ENCODE measurements at places on chromosomes 7 and 10. TPM values are rescaled to one million over a fixed set of nuclear protein-coding genes. Genes with fewer than 3 reads are reported as not detected.

DNA sequence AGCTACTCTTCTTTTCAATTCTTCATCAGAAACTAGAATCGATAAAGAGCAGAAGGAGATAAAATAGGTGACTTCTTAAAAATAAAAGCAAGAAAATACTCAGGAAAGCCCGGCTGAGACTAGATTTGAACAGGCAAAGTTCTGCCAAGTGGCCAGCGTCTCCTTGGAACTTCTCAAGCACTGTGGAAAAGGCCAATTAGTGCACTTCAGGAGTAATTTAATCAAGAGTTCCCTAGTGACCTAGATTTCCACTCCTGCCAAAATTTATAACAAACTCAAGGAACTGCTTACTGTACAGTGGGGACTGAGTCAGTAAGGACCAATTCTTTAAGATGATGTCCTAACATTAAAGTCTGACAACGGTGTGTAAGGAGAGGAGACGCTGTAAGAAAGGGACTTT, 57.3 kb downstream of the CHCHD3 start:
- no peak overlapping the region for H3K27ac ChIP-seq
- H3K27me3 ChIP-seq, result no peaks in the 10 kb centered on the region

DNA sequence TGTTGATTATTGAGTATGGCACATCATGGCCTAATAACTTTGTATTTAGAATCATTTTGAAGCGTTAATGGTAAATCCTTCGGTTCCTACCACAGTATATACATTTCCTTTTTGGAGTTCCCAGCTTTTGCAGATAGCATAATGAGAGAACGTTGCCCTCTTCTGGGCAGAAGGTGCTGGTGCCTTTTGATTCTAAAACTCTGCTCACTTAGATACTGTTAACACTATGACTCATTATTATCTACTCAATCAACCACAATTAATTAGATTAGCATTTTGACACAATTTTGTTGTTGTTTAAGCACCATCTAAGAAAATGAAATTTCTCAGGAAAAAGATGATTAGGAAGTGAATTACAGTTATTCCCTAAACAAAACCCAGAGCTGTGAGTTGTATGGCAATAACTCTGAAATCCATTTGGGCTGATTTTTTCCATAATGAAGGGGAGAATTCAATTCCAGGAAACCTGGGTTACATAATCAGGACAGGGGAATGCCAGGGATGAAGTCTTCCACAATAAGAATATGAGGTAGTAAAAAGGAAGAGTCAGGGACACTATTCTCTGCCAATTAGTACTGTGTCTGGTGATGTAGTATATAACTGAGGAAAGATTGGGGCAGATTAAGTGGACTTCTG, 11.5 kb upstream of the DLD start:
- no peak overlapping the region for H3K4me3 ChIP-seq
- no peak overlapping the region for H3K27ac ChIP-seq
- no peaks in the 10 kb centered on the region for H3K36me3 ChIP-seq

GRCh38 chr7:50564171-50564570, 1.0 kb downstream of the DDC start:
- H3K36me3 ChIP-seq, result no peaks in the 10 kb centered on the region
- H3K4me1 ChIP-seq, result no peaks in the 10 kb centered on the region
- H3K27me3 ChIP-seq, result peaks cover 12% of the 10 kb centered on the region
- no peak overlapping the region for H3K4me3 ChIP-seq

GRCh38 chr10:68537796-68538195, 10.5 kb upstream of the SLC25A16 start:
- DNase-seq, result no peak
- no peaks in the 10 kb centered on the region for H3K27me3 ChIP-seq
- H3K27ac ChIP-seq, result no peak overlapping the region
- no peaks in the 10 kb centered on the region for H3K36me3 ChIP-seq
- H3K4me1 ChIP-seq, result no peaks in the 10 kb centered on the region
- no peak overlapping the region for H3K4me3 ChIP-seq

GRCh38 chr10:30438021-30438850, 4.3 kb downstream of the MAP3K8 start:
- H3K4me1 ChIP-seq, result peaks cover 21% of the 10 kb centered on the region
- peak overlapping the region; percentile 72 for H3K27ac ChIP-seq
- no peaks in the 10 kb centered on the region for H3K27me3 ChIP-seq
- H3K4me3 ChIP-seq, result peak overlapping the region; percentile 70

- no peak overlapping the region for H3K27ac ChIP-seq
- DNase-seq, result no peak
- no peak overlapping the region for H3K4me3 ChIP-seq
- no peaks in the 10 kb centered on the region for H3K4me1 ChIP-seq
- H3K27me3 ChIP-seq, result peaks cover 3% of the 10 kb centered on the region
These were observed 65.1 kb upstream of the PHF14 start for GRCh38 chr7:10908600-10908999.

GRCh38 chr7:39624442-39624807, 1.1 kb downstream of the RALA start:
- H3K27ac ChIP-seq, result peak overlapping the region; percentile 99
- H3K4me1 ChIP-seq, result peaks cover 63% of the 10 kb centered on the region
- peak overlapping the region; percentile 97 for H3K4me3 ChIP-seq
- H3K27me3 ChIP-seq, result no peaks in the 10 kb centered on the region

DNA sequence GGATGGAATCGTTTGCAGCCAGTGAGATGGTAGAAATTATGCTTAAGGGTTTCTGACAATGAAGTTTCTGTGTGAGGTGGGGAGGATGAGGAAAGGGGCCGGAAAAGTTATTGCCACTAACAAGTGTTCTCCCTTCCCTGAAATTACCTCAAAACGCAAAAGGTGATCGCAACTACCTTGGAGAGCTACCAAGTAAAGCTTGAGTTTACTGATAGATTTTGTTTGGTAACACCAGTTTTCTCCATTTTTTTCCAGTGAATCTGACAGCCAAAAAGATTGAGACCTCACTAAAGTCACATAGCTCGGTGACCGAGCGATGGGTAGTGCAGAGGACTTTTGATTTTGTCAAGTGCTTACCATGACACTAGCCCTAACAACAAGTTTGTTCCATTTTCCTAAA, 1.6 kb downstream of the SUV39H2 start:
- no peaks in the 10 kb centered on the region for H3K36me3 ChIP-seq
- peaks cover 37% of the 10 kb centered on the region for H3K4me1 ChIP-seq
- H3K27me3 ChIP-seq, result no peaks in the 10 kb centered on the region
- no peak for DNase-seq
- H3K4me3 ChIP-seq, result peak overlapping the region; percentile 88
- H3K27ac ChIP-seq, result peak overlapping the region; percentile 92

- peak; percentile 92 for DNase-seq
- H3K36me3 ChIP-seq, result no peaks in the 10 kb centered on the region
- no peaks in the 10 kb centered on the region for H3K27me3 ChIP-seq
- H3K4me3 ChIP-seq, result peak overlapping the region; percentile 93
- H3K4me1 ChIP-seq, result peaks cover 66% of the 10 kb centered on the region
- H3K27ac ChIP-seq, result peak overlapping the region; percentile 99
These were observed 53.1 kb upstream of the KDM7A start for GRCh38 chr7:140229591-140230515.

DNA sequence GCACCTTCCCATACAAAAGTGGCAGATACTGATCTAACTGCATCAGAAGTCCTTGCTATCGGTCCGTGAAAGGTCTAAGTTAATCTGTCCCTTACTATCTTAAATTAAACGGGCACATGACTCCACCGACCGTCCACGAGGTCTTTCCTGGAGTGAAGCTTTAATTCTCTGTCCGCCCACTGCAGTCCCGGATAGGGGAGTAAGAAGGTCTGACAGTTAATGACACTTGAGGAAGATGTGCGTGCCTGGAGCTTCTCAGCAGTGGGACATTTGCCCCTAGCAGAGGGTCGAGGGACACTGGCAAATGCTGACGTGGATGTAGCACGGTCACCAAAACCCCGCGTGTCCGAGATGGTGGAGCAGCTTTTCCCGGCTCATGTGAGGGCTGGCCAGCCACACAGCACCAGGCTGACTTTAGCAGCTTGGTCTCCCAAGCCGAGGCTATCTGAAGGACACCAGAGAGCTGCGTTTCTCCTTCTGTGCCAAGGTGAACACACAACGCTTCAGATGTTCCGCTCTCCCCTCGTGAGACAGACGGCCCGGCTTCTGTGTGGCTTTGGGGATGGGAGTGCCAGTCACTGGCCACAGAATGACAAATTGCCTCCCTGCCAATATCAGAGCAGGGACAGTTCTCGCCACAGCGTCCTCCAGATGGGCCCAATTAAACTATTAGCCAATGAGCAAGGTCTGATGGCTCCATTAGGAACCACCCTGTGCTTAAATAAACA, 86.6 kb downstream of the ADARB2 start:
- H3K36me3 ChIP-seq, result no peaks in the 10 kb centered on the region
- no peak overlapping the region for H3K27ac ChIP-seq
- H3K4me3 ChIP-seq, result no peak overlapping the region
- H3K27me3 ChIP-seq, result peaks cover 1% of the 10 kb centered on the region
- DNase-seq, result no peak

- H3K27ac ChIP-seq, result no peak overlapping the region
- no peak for DNase-seq
- H3K4me3 ChIP-seq, result peak overlapping the region; percentile 55
- peaks cover 18% of the 10 kb centered on the region for H3K4me1 ChIP-seq
- H3K27me3 ChIP-seq, result no peaks in the 10 kb centered on the region
These were observed 50.2 kb downstream of the TFAM start for GRCh38 chr10:58435297-58435985.

DNA sequence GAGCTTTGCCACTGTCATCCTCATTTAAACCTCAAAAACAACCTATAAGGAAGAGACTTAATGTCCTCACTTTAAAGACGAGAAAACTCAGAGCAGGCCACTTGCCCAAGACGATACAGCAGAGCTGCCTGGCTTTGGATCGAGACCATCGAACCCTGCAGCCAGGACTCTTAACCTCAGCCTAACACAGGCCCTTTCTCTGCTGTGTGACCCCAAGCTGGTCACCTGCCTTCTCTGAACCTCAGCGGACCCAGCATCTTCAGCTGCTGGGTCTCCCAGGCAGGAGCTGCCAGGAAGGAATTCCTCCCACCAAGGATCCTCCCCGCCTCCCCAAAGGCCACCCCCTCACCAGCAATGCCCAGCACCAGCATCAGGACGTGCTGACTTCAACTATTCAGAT, 32.7 kb downstream of the TNRC18 start:
- peak overlapping the region; percentile 15 for H3K27ac ChIP-seq
- peaks cover 43% of the 10 kb centered on the region for H3K4me1 ChIP-seq
- no peak overlapping the region for H3K4me3 ChIP-seq
- no peaks in the 10 kb centered on the region for H3K27me3 ChIP-seq
- DNase-seq, result no peak

DNA sequence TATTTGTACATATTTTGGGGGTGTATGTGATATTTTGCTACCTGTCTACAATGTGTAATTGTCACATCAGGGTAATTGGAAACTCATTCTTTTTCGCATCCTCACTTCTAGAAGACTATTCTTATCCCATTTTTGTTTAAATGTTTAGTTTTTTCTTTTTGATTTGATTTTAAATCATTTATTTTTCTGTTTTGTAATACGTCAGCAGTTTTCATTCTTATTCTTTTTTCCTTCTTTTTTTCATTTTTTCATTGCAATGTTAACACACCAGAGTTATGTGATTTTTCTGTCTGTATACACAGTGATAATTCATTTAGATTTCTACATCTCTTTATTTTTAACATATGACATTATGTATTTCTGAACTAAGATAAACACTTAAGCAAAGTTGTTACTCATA, 85.5 kb downstream of the SLC13A1 start:
- no peaks in the 10 kb centered on the region for H3K27me3 ChIP-seq
- no peak for DNase-seq
- no peaks in the 10 kb centered on the region for H3K36me3 ChIP-seq
- H3K4me3 ChIP-seq, result no peak overlapping the region
- no peak overlapping the region for H3K27ac ChIP-seq

DNA sequence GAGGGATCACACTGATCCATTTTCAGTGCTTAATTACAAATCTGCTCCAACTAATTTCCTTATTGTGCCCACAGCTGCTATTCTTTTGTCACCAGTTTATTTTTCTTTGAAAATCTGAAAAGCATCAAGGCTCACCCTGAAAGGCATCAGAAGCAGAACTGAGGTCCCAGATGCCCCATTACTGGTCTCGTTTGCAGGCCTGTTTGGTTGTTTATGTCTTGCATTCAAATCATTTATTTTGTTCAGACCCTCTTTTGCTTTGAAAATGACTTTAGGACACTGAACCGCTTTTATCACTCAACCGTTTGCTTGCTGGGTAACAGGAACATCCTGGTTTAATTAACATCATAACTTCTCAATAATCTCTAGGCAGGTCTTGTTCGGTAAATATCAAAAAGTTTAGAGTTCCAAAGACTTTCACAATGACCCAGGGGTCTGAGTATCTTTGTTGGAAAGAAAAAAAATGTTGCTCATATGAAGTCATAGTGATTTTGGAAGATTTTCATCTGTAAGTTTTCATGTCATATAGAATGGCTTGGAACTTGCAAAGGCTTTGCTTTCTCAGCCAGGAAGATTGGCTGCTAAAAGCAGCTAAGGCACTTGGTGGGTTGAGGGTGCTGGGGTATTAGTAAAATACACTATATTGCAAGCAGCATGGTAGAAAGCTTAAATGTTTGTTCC, 398.3 kb upstream of the NPVF start:
- H3K4me1 ChIP-seq, result peaks cover 4% of the 10 kb centered on the region
- no peak overlapping the region for H3K4me3 ChIP-seq
- H3K27me3 ChIP-seq, result no peaks in the 10 kb centered on the region
- peaks cover 5% of the 10 kb centered on the region for H3K36me3 ChIP-seq
- DNase-seq, result no peak

DNA sequence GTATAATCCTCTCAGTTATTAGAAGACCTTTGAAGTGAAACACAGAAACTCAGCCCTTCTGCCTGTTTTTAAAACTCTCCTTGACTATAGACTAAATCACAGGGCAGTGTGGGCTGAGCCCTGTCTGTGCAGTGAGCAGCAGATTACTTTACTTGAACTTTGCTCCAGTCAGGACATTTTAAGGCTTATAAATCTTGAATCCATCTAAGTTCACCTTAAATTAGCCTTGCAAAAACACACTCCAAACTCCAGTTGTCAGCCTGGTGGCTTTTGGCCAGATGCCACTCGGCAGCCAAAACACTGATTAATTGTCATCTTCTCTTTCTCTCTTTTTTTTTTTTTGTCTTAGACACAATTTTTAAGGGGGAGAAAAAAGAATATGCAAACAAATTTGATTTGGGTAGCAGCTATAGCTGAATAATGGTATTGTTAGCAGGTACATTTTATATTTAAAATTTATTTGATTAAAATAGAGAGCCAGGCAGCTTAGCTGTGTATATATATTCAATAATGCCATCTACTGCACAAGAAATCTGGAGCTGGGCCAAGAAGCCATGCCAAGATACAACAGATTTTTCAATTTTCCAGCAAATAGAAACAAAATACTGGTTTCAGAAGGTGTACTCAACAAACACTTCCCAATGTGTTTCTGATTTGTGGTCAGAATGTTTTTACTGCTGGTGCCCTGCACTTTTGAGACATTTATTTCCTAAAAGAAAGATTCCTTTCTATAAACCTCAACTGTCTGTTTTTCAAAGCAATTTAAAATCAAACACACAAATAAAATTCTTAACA, 247.7 kb downstream of the TFEC start:
- H3K27me3 ChIP-seq, result peaks cover 2% of the 10 kb centered on the region
- no peak overlapping the region for H3K27ac ChIP-seq
- no peaks in the 10 kb centered on the region for H3K4me1 ChIP-seq

The PAX4 gene
- not detected for total RNA-seq

The OR6B1 gene
- total RNA-seq, result not detected

The OR2A42 gene
- not detected for total RNA-seq

The AEBP1 gene
- 37.1 TPM for total RNA-seq

The METTL27 gene
- 4.4 TPM for total RNA-seq

Measured in naive thymus-derived CD8-positive, alpha-beta T cell (primary cell).